ENCODE measurements at places on chromosomes 4 and X.

- no peak for DNase-seq
These were observed 76.5 kb downstream of the RELL1 start for GRCh38 chr4:37609626-37610025.

GRCh38 chrX:85107407-85107806 is 103.7 kb downstream of the APOOL start:
- DNase-seq: no peak

GRCh38 chrX:39324233-39324930 is 523.1 kb downstream of the MID1IP1 start:
- DNase-seq: no peak

DNA sequence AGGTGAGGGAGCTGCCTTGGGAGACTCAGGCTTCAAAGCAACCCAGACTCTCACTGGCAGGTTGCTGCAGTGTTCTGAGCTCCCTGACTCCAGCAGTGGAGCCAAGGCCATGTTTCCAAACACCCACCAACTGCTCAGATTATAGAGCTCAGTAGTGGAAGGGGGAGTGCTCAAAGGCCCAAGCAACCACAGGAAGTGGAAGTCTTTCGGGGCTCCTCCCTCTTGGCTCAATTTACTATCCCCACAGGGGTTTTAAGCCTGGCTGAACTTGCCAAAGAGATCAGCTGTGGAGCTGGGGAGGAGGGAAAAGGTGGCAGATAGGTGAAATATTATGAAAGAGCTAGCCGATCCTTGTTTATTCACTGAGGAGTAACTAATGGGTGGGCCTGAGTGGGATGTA is 82.5 kb downstream of the HPRT1 start:
- DNase-seq: no peak

GRCh38 chr4:159046683-159047082 is 56.2 kb upstream of the RAPGEF2 start:
- DNase-seq: no peak

GRCh38 chrX:67673741-67674274 is 130.0 kb downstream of the AR start:
- no peak for DNase-seq

GRCh38 chr4:16001484-16001858 is 38.5 kb upstream of the FGFBP2 start:
- peak; percentile 81 for DNase-seq

GRCh38 chr4:147539959-147540358 is 59.1 kb downstream of the EDNRA start:
- no peak for DNase-seq

- DNase-seq: no peak
These were observed 10.0 kb downstream of the SH3BP2 start for GRCh38 chr4:2802618-2803531.

DNA sequence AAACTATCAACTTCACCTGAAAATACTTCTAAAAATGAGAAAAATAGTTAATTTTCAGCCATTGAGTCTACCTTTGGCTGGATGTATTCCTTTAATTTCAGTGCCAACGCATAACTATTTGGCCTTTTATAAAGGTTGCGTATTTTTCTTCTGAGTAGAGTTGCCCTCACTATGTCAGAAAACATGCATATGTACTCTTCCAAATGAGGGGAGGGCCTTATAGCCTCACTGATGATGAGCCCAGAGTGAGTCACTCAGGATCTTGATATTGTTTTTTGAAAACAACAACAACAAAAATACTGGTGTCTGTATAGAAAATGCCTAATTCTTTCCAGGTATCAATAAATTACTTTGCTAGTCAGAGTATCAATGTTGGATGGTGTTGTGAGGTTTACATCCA is 349.3 kb downstream of the FBXO8 start:
- no peak for DNase-seq

DNA sequence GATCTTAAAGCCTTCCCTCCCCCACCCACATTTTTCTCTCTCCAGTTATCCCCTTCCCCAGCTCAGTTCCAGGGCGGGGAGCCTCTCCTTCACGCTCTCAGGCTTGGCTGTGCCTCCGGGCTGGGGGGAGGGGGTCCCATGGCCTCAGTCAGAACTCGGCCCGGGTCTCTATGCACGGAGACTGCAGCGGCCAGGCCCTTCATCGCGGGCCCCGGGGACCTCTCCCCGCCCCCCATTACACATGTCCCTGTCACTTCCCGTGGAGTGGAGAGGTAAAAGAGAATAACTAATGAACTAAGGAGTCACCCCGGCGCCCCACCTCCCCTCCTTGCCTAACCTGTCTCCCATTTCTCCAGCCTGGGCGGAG is 838 bp upstream of the PRICKLE3 start:
- DNase-seq: no peak

DNA sequence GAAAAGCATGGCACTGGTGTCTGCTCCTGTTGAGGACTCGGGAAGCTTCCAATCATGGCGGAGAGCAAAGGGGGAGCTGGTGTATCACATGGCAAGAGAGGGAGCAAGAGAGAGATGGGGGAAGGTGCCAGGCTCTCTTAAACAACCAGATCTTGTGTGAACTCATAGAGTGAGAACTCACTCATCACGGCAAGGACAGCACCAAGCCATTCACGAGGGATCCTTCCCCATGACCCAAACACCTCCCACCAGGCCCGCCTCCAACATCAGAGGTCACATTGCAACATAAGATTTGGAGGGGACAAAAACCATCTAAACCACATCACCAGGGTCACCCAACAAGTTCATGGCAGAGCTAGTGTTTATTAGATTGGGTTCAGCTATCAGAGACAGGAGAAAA is 218.7 kb upstream of the BCOR start:
- no peak for DNase-seq

GRCh38 chr4:144402176-144402575 is 243.8 kb upstream of the HHIP start:
- no peak for DNase-seq

DNA sequence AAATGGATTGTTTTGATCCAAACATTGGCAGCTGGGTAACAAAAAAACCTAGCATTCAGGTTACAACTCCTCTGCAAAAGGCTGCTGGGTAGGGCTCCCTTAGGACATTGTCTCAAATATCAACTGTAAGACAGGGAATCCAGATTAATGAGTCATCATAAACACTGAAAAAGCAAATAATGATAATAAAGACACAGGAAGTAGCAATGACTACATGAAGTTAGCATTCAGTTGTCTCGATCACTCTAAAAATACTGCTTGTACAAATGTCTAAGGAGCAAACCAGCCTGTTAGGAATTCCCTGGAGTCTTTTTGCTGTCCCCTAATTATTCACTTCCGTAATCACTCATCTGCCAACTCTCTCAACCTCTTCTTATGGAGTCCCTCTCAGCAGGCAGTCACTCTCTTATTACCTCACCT is 259.2 kb downstream of the GPC3 start:
- no peak for DNase-seq

DNA sequence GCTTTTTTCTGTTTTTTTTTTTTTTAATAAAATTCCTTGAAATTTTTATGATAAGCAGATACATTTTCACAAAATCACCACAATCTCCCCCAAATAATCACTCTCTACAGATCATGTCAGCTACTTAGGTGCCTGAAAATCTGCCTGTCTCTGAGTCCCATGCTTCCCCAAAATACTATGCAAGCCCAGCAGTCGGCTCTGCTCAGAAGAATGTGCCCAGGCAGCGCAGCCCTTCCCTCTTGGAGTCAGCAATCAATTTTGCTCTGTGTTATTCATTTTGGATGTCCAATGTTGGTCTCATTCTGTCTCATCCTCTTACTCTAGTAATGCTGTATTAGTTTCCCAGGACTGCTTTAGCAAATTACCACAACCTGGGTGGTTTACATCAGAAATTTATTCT is 24.9 kb upstream of the C1QTNF7 start:
- no peak for DNase-seq

- no peak for DNase-seq
These were observed 115.3 kb downstream of the PRSS12 start for GRCh38 chr4:118237531-118237930.

- no peak for DNase-seq
These were observed 41.9 kb downstream of the ARHGEF38 start for GRCh38 chr4:105594099-105595010.

DNA sequence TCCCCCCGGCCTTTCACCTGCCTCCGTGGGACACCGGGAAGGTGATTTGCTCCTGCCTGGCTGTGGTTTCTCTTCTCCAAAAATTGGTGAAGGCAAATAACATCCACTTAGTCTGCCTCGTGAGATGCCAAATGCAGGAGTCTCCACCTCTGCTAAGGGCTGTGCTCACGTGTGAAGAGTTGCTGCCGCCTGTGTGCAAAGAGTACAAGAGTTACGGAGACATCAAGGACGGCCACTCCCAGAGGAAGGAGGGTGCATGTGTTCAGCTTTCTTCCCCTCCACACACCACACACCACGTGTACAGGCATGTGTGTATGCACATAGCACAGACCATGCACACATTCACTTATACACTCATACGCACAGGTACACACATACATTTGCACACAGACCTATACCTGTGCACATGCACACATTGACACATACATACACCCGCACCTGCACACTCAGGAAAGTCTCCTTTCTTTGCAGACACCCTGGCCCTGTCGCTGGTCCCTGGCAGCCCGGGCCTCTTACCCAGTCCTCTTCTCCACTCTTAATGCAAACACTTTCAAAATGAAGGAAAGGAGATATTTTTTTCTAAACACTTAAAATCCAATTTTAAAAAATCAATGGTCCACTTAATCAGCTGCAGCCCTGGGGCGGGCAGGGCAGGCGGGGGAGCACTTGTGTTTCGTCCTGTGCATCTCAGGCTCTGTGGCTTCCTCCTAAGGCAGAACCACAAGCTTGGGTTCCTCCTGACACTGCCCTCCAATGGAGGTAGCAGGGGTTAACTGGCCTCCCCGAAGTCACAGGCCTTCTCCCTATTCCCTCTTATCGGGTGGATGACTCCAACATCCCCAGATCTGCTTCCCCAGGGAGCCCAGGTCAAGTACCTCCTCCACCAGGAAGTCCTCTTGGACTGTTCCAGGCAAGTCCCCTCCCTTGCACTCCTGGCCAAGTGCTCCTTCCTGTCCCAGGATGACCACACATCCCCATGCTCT is 103.0 kb downstream of the CPZ start:
- DNase-seq: no peak

DNA sequence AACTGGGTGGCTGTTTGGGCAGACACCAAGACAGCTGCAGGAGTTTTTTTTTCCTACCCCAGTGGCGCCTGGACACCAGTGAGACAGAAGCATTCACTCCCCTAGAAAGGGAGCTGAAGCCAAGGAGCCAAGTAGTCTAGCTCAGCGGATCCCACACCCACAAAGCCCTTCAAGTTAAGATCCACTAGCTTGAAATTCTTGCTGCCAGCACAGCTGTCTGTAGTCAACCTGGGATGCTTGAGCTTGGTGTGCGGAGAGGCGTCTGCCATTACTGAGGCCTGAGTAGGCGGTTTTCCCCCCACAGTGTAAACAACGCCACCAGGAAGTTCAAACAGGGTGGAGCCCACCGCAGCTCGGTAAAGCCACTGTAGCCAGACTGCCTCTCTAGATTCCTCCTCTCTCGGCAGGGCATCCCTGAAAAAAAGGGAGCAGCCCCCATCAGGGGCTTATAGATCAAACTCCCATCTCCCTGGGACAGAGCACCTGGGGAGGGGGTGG is 171.4 kb downstream of the ARHGEF9 start:
- DNase-seq: no peak

GRCh38 chr4:136557396-136557795 is 974.9 kb downstream of the PCDH18 start:
- no peak for DNase-seq

GRCh38 chrX:65723706-65724105 is 56.3 kb downstream of the MSN start:
- no peak for DNase-seq

DNA sequence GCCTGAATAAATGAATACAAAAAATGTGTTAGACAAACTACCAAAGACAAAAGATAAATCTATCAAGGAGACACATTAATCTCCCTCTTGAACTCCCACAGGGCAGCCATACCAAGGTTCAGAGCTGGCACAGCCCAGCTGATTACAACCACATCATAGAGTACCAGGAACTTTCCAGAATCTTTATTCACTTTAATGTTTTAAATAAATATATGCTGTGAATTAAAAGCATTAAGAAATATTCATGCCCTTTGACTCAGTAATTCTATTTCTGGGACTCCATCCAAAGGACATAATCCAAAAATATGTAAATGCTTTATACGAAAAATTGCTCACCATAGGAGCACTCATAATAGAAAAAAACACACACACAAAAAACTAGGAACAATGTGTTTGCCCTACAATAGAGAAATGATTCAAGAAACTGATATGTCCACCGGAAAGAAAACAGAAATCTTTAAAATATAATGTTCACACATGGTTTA is 126.0 kb downstream of the LDB2 start:
- no peak for DNase-seq

- DNase-seq: no peak
These were observed 74.2 kb downstream of the PRKX start for GRCh38 chrX:3639236-3639635.

- no peak for DNase-seq
These were observed 128.5 kb downstream of the PRSS12 start for GRCh38 chr4:118224243-118224829.

DNA sequence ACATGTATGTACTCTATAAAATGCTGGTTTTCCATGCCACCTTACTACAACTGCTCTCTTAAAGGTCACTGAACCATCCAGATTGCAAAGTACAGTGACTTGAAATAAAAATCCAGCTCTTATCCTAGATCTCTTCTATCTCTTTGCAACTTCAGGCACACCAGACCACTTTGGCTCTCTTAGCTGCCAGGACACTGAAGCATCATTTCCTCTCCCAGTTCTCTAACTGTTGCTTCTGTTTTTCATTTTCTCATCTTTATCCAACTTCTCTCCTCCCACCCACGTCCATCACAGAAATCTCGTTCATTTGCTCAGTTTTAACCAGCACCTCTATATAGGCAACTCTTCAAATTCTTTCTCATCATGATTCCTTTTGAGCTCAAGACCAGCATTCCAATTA is 74.3 kb downstream of the METTL14 start:
- DNase-seq: no peak

DNA sequence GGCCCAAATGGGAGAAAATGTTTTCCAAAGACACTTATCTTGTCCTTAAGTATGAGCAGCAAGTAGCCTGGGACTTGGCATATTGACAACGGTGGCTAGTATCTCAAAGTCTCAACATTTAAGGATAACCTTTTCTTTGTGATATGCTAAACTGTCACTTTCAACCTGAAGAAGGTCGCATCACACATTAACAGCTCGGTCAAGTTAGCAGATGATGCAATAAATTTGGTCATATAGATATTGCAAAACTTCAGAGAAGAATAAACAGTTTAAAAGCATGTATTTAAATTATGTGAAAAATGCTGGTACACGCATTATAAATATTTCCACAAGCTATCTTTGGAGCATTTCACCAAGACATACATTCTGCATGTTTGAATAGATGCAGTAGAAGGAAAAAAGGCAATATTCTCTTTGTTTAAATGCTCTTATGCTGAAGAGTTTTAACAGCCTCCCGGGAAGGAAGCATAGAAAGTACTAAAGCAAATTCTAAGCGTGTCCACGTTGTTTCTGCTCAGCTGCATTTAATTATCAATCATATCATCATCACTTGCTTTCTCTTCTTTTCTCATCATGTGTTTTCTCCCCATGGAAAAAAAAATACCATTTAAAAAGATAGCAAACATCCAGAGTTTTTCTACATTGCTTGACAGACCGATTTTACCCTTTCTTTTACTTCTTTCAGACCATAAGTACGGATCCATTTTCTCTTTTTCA is 24.2 kb downstream of the ARHGAP6 start:
- no peak for DNase-seq

GRCh38 chrX:107935664-107936433 is 46.3 kb downstream of the TEX13B start:
- no peak for DNase-seq

- DNase-seq: no peak
These were observed 4.0 kb downstream of the HNRNPH2 start for GRCh38 chrX:101411984-101412383.

Measured in hippocampal formation (tissue), 2 donors.